ENCODE measurements at places on chromosomes 6 and 20. TPM values are rescaled to one million over a fixed set of nuclear protein-coding genes. Genes with fewer than 3 reads are reported as not detected.

GRCh38 chr20:50654904-50655303, 36.4 kb downstream of the RIPOR3 start:
- no peak for DNase-seq
- H3K36me3 ChIP-seq, result no peaks in the 10 kb centered on the region
- no peaks in the 10 kb centered on the region for H3K27me3 ChIP-seq

- DNase-seq, result no peak
- no peak overlapping the region for H3K4me3 ChIP-seq
- H3K36me3 ChIP-seq, result no peaks in the 10 kb centered on the region
- no peak overlapping the region for H3K27ac ChIP-seq
- no peaks in the 10 kb centered on the region for H3K27me3 ChIP-seq
Measured at GRCh38 chr6:157034436-157035230, 257.5 kb downstream of the ARID1B start.

DNA sequence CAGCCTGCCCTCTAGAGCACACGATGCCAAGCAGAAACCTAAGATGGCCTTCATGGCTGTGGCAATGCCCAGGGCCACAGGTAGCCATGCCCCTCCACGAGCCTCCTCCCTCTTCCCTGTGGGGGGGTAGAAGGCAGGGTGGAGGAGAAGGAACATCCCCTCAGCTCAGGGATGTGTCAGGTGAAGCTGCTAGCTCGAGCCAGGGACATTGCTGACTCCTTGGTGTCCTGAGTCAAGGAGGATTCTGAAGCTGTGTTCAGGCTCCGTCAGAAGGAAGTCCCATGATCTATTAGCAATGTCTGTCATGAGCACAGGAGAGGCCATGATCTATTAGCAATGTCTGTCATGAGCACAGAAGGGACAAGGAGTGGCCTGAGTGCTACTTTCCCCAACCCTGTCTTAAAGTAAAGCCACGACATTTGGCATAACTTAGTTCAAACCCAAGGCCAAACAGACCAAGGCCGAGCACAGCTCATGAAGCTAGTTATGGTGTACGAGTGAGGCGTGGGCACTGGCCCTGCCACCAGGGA, 87.8 kb downstream of the BMP7 start:
- no peaks in the 10 kb centered on the region for H3K27me3 ChIP-seq
- no peaks in the 10 kb centered on the region for H3K36me3 ChIP-seq
- no peaks in the 10 kb centered on the region for H3K4me1 ChIP-seq
- no peak for DNase-seq

DNA sequence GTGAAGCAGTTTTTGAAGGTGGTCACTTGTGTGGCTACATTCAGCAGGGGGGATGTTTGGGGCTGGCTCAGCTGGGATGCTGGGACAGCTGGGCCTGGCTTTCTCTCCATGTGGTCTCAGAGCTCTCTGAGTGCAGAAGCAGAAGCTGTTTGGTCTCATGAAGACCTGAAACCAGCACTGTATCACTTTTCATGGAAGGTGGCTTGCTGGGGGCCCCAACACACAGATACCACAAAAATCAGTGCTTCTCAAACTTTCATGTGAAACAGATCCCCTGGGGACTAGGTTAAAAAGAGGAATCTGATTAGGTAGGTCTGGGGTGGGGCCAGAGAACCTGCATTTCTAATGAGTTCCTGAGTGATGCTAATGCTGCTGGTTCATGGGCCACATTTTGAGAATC, 347.3 kb downstream of the DHX35 start:
- no peaks in the 10 kb centered on the region for H3K4me1 ChIP-seq
- DNase-seq, result no peak
- no peak overlapping the region for H3K27ac ChIP-seq

DNA sequence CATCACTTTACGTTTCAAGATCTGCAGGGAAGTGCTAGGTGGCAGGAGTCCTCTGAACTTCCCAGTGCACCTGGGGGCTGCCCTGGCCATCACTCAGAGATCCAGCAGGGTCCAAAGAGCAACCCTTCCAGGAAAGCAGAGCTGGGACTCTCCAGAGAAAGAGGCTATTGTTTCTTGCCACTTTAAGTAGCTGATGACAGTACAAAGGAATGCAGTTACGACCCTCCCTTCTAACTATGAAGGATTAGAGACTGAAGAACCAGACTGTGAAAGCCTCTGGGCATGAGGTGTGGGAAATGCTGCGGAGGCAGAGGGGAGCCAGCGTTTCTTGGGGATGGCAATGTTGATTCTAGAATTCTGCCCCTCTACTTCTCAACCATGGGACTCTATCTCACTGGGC, 189.1 kb upstream of the SUPT3H start:
- no peak for DNase-seq
- H3K27ac ChIP-seq, result no peak overlapping the region
- H3K27me3 ChIP-seq, result no peaks in the 10 kb centered on the region
- no peak overlapping the region for H3K4me3 ChIP-seq

GRCh38 chr20:25199473-25200260, 4.2 kb downstream of the ENTPD6 start:
- H3K4me3 ChIP-seq, result no peak overlapping the region
- peaks cover 5% of the 10 kb centered on the region for H3K36me3 ChIP-seq
- H3K27ac ChIP-seq, result peak overlapping the region; percentile 57
- peaks cover 60% of the 10 kb centered on the region for H3K4me1 ChIP-seq

DNA sequence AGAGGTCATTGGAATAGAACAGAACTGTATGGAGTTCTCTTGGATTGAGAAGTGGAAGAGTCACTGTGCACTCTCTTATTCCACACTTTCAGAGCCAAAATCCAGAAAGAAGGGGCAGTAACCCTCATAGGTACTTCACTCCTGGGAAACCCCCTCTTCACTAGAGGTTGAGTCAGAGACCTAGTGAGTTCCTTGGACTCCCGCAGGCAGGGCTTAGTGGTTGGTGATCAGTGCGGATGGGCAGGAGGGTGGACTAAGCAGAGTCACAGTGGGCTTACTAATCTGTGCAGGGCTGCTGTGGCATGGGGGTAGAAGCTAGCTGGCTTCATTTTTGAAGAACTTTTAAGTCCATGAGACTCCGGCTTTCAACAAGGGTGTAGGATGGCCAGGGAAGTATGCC, 95.0 kb upstream of the MLN start:
- H3K27ac ChIP-seq, result no peak overlapping the region
- no peaks in the 10 kb centered on the region for H3K4me1 ChIP-seq
- no peak overlapping the region for H3K4me3 ChIP-seq

DNA sequence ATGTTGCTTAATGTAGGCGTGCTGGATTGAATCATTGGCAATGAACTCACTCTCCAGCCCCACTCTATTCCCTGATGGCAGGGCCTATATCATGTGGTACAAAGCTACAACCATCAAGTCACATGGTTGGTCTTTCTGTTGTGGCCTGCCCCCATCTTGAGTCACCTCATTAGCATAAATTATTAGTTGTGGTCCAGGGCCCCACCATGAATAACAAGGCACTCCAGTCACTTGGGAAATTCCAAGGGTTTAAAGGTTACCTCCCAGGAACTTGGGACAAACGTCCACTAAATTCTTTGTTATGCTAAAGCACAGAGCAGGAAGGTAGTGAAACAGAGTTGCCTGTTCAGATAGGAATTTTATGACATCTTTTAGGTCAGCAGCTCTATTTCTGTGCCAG, 193.7 kb downstream of the SLC35F1 start:
- no peaks in the 10 kb centered on the region for H3K4me1 ChIP-seq
- no peak overlapping the region for H3K27ac ChIP-seq
- H3K4me3 ChIP-seq, result no peak overlapping the region
- H3K27me3 ChIP-seq, result no peaks in the 10 kb centered on the region

DNA sequence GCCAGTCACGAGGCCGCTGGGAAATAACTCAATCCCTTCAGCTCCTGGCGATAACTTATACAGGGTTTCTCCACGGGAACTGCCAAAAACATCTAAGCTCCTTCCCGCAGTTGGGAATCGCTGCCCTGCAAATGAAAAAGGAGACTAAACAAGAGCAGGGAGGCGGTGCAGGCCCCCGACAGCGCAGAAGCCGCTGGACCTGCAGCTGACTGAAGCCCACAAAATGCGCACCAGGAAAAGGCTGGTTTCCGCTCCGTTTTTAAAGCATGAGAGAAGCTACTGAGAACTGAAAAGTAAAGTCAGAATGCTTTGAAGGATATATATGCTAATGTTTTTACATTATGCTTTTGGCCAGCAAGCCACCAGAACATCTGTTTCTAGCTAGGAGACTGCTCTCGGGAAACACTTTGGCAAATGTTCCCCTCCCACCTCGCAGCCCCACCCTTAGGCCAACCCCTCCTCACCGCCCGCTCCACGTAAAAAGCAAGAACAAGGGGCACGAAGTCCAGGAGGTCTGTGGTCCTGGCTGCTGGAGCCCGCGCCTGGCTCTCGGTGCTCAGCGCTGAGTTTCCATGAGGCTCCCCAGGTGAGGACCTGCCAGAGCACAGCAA, 90.5 kb downstream of the SOD2 start:
- no peak overlapping the region for H3K27ac ChIP-seq
- no peaks in the 10 kb centered on the region for H3K4me1 ChIP-seq
- H3K36me3 ChIP-seq, result no peaks in the 10 kb centered on the region
- no peak overlapping the region for H3K4me3 ChIP-seq
- no peak for DNase-seq

- H3K4me1 ChIP-seq, result no peaks in the 10 kb centered on the region
- no peak overlapping the region for H3K27ac ChIP-seq
- no peak for DNase-seq
- H3K27me3 ChIP-seq, result no peaks in the 10 kb centered on the region
- no peaks in the 10 kb centered on the region for H3K36me3 ChIP-seq
Measured at GRCh38 chr6:55955684-55956083, 80.3 kb upstream of the BMP5 start.

- no peak overlapping the region for H3K27ac ChIP-seq
- H3K27me3 ChIP-seq, result no peaks in the 10 kb centered on the region
- H3K4me3 ChIP-seq, result no peak overlapping the region
Measured at GRCh38 chr6:11009353-11009752, 34.8 kb downstream of the ELOVL2 start.

- H3K27ac ChIP-seq, result no peak overlapping the region
- no peaks in the 10 kb centered on the region for H3K27me3 ChIP-seq
- H3K36me3 ChIP-seq, result no peaks in the 10 kb centered on the region
- DNase-seq, result no peak
- H3K4me3 ChIP-seq, result no peak overlapping the region
Measured at GRCh38 chr20:51592564-51592963, 50.0 kb upstream of the NFATC2 start.

- H3K27me3 ChIP-seq, result no peaks in the 10 kb centered on the region
- H3K27ac ChIP-seq, result no peak overlapping the region
- DNase-seq, result no peak
- no peak overlapping the region for H3K4me3 ChIP-seq
- H3K36me3 ChIP-seq, result no peaks in the 10 kb centered on the region
Measured at GRCh38 chr20:14062171-14062570, 66.9 kb downstream of the MACROD2 start.

SLPI gene
- 125 TPM for total RNA-seq

PDYN gene
- not detected for total RNA-seq

All from tibial nerve (tissue), 4 donors.